ENCODE measurements at places on chromosomes 13 and 19. TPM values are rescaled to one million over a fixed set of nuclear protein-coding genes. Genes with fewer than 3 reads are reported as not detected.
A peak's percentile ranks its signal among the peaks of the same experiment; 100 is the strongest.

DNA sequence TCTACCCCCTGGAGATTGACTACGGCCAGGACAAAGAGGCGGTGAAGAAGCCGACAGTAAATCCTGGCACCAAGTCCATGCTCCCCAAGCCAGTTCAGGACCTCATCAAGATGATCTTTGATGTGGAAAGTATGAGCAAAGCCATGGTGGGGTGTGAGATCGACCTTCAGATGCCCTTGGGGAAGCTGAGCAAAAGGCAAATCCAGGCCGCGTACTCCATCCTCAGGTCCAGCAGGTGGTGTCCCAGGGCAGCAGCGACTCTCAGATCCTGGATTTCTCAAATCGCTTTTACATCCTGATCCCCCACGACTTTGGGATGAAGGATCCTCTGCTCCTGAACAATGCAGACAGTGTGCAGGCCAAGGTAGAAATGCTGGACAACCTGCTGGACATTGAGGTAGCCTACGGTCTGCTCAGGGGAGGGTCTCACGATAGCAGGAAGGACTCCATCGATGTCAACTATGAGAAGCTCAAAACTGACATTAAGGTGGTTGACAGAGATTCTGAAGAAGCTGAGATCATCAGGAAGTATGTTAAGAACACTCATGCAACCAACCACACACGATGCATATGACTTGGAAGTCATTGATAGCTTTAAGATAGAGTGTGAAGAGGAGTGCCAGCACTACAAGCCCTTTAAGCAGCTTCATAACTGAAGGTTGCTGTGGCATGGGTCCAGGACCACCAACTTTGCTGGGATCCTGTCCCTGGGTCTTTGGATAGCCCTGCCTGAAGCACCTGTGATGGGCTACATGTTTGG is 24.0 kb upstream of the ANKRD10 start:
- DNase-seq = no peak

Gene MBD3L3
- 2.6 TPM for total RNA-seq

GRCh38 chr19:17436874-17437267 is 11.6 kb downstream of the TMEM221 start:
- no peak for DNase-seq

DNA sequence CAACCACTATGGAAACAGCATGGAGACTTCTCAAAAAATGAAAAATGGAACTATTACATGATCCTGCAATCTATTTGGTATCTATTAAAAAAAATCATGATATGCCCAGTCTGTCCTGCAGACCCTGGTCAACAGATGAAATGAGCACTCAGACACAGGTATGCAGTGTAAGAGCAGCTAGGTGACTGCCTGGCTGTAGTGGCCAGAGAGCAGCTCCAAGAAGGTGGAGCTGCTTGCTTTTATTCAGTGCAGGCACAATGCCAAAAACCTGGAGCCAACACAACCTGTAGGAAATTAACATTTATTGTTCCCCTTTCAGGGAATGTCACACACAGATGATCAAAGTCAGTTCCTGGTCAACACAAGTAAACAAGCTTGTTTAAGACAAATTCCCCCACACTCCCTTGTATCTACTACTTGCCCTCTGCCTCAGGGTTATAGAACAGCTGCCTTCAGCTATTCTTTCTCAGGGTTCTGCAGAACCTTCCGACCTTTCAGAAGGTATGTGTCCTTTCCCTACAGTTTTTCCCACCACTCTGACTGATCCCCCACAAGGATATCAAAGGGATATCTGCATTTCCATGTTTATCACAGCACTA is 933.7 kb upstream of the SLITRK5 start:
- DNase-seq = no peak

Gene HNRNPA1L2
- 1.7 TPM for total RNA-seq

- DNase-seq = no peak
These were observed 29.3 kb downstream of the CILP2 start for GRCh38 chr19:19567391-19567790.

- DNase-seq = no peak
These were observed 5.5 kb upstream of the CCER2 start for GRCh38 chr19:38917516-38917915.

DNA sequence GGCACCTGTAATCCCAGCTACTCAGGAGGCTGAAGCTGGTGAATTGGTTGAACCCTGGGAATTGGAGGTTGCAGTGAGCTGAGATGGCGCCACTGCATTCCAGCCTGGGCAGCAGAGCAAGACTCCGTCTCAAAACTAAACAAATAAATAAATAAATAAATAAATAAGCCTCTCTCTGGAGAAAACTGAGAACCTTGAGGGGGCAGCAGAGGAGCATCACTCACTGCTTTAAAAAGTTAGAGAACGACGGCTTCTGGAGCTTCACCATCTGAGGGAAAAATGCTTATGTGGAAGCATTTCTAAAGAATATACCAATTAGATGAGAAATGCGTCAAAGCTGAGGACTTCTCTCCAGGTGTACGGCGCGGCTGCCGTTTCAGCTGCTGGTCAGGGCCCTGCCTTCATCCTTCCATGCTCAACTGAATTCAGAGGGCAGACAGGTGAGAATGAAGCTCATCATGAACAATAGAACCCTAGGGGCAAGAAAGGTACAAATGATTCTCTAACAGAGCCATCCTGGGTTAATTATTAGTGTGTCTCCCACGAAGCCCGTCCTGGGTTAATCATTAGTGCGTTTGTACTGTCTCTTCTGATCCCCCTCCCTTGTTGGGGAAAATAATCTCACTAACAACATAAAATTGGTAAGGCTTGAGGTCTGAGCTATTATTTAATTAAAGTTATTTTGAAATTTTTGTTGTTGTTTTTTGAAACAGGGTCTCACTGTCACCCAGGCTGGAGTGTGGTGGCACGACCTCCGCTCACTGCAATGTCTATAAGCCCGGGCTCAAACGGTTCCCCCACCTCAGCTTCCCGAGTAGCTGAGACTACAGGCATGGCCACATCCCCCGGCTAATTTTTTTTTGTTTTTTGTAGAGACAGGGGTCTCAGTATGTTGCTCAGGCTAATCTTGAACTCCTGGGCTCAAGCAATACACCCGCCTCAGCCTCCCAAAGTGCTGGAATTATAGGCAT is 80.1 kb downstream of the IPO5 start:
- peak; percentile 43 for DNase-seq

- peak; percentile 81 for DNase-seq
These were observed 353.2 kb downstream of the DNAJC15 start for GRCh38 chr13:43376596-43376995.

Data from G401 (cell line).